ENCODE measurements at places on chromosomes 1 and 21.

GRCh38 chr1:87937831-87938395, 609.2 kb downstream of the LMO4 start:
- DNase-seq = no peak

GRCh38 chr1:118275472-118276115, 90.6 kb upstream of the SPAG17 start:
- DNase-seq = no peak

DNA sequence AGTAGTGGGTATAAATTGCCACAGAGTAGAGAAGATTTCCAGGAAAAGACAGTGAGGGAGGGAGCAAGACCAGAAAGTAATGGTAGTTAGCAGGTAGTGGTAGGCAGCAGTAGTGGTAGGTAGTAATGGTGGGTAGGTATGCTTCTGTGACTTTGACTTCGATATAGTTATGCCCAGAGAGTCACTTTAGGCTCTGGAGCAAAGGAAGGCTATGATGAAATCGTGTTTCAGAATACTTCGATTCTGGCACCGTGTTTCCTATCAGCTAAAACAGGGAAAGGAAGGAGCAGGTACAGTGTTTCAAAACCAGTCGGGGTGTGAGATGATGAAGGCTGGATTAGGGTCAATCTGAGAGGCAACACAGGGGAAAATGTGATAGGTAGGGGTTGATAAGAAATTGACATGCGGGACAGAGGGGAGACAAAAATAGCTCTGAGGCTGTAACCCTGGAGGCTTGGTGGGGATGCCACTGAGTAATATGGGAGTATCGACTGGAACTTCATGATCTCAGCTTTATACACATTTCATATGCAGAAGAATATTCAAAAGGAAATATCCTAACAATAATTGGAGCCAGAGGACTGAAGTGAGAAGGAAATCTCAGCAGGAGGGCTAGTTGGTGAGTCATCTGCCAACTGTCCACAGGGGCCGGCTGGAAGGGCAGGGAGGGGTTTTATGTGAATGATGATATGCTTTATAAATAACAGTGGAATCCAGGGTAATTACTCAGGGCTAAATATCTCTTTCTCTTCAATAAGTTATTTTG, 25.2 kb upstream of the TRIM45 start:
- no peak for DNase-seq

DNA sequence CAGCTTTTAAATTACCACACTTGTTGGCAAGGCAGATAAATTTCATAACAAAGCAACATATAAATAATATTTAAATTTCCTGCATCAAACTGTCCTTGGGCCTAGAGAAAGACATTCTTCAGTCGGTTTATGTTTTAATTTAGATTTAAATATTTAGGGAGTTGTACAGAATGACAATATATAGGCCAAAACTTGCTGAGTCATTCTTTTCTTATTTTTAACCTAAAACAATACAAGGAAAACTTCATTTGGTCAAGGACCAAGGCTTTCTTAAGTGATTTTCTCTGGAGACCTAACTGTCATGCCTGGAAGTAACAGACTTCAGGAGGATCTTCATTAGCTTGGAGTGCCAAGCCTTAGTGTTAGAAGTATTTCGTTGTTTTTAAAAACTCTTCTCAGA, 5.6 kb downstream of the MAP10 start:
- DNase-seq = no peak

GRCh38 chr1:151827853-151828252, 3.7 kb downstream of the RORC start:
- no peak for DNase-seq

- DNase-seq = no peak
These were observed 52.4 kb downstream of the XCL1 start for GRCh38 chr1:168628807-168629206.

DNA sequence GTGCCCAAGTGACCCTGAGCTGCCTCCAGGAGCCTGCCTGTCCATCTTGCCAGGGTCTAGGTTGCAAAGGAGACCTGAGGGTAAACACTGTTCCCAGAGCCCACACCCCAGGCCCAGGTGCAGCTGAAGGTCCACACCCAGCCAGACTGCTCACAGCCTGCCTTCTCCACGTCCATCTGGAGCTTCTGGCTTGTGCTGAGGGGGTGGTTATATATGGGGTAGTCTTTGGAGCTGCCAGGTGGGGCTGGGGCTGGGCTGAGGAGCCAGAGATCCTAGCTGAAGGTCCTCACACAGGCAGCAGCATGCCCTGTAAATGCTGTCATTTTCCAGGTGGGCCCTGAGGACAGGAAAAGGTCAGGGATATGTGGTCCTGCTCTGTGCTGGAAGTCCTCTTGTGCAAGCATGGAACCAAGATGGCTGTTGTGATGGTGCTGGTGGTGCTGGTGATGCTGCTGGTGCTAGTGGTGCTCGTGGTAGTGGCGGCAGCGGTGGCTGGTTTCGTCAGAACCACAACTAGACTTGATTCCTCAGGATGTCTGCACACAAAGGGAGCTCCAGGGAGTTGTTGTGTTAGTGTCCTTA, 182.7 kb downstream of the MATN1 start:
- no peak for DNase-seq

All from activated CD8-positive, alpha-beta memory T cell treated with anti-CD3 and anti-CD28 coated beads for 24 hours (primary cell).